ENCODE measurements at places on chromosomes 1 and 21.

GRCh38 chr1:83734420-83734819, 264.5 kb downstream of the TTLL7 start:
- DNase-seq = no peak

DNA sequence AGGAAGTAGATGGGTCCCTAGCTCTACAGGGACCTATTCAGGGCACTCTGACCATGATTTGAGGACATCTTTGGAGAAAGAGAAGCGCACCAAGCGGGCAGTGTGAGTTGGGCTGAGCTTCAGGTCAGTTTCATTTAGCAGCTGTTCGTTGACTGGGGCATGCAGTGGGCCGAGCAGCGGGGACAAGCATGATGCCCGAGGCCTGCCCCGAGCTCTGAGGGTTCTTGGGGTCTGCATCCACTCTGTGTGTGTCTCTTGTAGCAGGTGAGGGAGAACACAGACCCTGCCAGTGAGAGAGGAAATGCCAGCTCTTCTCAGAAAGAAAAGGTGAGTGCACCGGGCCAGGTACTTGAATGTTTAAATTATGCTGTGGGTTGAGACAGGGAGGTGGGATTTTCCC, 5.4 kb downstream of the THAP3 start:
- DNase-seq = no peak

DNA sequence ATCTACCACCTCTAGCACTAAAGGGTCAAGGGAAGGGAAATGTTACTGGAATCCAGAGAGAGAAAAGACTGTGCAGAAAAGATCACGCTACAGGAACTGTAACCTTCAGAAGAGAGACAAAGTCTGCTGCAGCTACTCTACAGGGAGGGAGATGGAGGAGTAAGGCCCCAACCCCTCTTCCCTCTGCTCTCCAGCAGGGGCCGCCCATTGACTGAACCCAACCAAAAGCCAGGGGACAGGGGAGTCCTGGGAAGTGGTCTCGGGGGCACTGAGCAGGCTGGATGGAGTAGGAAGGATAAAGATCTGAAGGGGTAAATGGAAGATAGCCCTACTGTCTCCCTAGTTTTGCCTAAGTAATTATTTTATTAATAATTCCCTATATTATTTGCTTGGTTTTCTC, 72.8 kb upstream of the NR5A2 start:
- DNase-seq = no peak

DNA sequence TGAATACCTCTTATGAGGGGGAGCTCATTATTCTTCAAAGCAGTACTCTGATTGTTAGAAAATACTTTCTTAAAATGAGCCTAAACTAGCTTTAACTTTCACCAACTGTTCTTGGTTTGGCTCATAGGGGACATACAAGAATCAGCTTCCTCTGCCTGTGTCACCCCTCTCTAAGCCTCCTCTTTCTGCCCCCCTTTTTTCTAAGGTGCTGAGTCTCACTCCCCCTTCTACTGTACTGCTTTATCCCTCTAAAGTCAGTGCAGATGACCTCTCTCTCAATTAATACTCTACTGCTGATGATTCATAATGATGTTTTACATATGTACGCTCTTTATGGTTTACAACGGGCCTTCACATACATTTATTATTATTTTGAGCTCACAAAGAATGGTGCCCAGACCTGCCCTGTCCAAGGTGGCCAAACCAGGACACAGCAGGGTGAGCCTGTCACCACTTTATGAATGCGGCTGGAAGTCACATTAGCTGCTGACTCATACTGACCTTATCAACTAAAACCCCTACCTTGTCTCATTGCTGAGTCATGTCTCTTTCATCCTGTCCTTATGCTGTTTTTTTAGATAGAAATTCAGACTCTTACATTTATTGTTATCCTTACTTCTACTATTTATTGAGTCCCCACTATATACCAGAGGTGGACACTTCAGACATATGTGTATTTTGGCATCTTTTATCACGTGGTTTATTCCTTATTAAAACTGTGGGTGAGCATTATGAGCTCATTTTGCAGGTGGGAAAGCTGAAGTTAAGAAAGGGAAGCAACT, 126.9 kb downstream of the RNF220 start:
- DNase-seq = no peak

DNA sequence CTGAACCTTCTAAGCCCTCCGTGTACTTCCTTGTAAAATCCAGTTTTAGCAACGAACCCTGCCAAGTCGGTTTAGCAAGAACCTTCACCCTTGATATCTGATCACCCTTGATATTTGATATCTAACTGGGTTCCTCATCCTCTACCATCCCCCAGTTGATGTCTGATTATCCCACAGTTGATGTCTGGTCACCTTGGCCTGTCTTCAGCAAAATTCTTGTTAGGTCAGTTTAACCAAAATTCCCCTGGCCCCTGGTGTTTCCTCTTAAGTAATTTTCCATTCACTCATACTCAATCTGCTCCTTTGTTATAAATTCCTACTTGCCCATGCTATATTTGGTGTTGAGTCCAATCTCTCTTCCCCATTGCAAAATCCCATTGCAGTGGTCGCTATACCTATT, 114.5 kb upstream of the ZNHIT6 start:
- no peak for DNase-seq

GRCh38 chr1:230772457-230773395, 25.5 kb downstream of the CAPN9 start:
- DNase-seq = no peak

- DNase-seq = no peak
Observed at GRCh38 chr1:78892260-78892840, 114.2 kb downstream of the ADGRL4 start.

DNA sequence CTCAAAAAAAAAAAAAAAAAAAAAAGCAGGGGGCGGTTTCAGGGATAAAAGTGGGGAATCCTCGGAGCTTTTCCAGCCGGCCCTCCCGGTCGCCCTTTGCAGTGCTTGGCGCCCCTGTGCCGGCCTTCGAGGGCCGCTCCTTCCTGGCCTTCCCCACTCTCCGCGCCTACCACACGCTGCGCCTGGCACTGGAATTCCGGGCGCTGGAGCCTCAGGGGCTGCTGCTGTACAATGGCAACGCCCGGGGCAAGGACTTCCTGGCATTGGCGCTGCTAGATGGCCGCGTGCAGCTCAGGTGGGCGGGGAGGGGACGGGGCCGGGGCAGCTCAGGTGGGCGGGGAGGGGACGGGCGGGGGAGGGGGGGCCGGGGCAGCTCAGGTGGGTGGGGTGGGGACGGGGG, 25.3 kb downstream of the RNF223 start:
- no peak for DNase-seq

DNA sequence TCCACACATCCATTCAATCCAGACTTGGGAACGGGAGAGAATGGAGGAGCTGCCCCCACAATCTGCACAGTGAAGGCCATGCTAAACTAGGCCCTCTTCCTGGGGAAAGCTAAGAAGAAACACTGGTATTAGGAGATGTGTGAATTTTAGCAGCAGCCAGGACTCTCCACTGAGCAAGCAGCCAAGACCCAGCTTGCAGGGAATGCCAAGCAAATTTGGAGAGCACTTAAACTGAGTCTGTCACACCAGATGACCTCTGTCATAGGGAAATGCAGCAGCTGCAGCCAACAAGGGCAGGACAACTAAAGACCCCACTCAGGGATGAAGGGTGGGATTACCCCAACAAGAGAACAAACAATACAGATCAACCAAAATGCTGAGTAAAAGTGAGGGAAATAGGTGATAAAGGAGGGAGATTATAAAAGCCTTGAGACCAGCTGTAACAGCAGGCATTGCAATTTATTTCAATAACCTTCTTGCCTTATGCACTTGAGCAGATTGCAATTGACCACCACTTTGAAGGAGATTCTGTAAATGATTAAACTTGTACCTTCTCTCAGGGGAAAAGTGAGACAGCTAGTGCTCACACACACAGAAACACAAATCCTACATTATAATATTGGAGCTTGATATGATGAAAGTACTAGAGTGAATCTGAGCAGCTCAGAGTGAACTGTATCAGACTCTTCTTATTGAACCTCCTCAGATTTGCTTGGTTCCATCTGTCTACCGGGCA, 2.5 kb upstream of the CLCA1 start:
- DNase-seq = no peak

GRCh38 chr1:7783178-7783711, 846 bp upstream of the PER3 start:
- DNase-seq = no peak

- no peak for DNase-seq
Observed at GRCh38 chr1:52602856-52603600, 857 bp downstream of the GPX7 start.

GRCh38 chr1:30756545-30757351, 826 bp downstream of the LAPTM5 start:
- DNase-seq = peak; percentile 60

DNA sequence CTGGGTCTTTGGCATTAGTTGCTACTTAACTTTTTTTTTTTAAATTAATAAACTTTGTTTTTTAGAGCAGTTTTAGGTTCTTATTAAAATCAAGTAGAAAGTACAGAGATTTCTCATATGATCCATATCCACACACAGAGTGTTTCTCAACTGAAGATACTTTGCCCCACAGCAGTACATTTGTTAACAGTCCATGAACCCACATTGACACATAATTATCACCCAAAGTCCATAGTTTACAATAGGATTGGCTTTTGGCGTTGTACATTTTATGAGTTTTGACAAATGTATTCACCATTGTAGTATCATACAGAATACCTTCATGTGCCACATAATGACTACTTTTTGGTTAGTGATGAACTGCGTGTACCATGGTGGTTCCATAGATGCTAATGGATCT, 106.8 kb downstream of the ADGRL2 start:
- DNase-seq = no peak

- DNase-seq = no peak
Observed at GRCh38 chr21:32842146-32842545, 70.6 kb upstream of the PAXBP1 start.

- DNase-seq = no peak
Observed at GRCh38 chr1:43488165-43488564, 34.4 kb upstream of the HYI start.

GRCh38 chr1:36122062-36123030, 2.7 kb downstream of the COL8A2 start:
- no peak for DNase-seq

GRCh38 chr1:13699936-13700520, at the start of gene PRDM2:
TSS of gene PRDM2 (plus strand) at chr1:13700188. CDS start at chr1:13715606, 15,418 bp downstream.
- no peak for DNase-seq

DNA sequence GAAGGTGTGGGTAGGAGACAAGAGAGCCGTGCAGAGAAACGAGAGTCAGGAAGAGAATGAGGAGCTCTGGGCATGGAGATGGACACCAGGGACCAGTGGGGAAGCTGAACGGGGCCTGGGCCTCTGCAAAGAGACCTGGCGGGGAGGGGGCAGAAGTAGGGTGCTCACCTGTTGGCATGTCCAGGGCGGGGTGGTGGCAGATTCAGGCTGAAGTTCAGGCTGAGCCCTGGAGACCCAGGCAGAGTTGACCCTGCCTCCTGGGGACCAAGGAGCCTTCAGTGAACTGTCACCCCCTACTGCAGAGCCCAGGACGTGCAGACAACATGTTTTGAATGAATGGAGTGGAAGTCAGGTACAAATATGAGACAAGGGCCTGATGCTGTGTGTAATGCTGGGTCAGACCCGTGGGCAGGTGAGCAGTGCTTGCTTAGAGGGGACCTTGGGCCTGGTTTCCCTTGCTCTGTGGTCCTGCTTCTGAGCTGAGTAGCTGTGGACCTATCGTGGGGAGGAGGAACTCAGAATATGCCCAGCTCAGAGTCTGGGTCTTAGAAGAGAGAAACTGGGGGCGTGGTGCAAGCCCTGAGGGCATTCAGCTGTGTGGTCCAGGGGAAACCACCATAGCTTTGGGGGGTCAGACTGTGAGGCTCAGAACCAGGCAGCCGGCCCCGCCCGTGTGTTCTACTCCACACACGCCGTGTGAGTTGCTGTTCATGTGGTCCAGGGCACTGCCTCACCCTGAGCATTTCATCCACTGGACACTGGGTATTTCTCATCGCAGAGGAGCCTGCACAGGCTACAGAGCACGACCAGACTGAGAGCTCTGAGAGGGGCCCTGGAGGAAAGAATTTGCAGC, 21.3 kb upstream of the UMODL1 start:
- no peak for DNase-seq

DNA sequence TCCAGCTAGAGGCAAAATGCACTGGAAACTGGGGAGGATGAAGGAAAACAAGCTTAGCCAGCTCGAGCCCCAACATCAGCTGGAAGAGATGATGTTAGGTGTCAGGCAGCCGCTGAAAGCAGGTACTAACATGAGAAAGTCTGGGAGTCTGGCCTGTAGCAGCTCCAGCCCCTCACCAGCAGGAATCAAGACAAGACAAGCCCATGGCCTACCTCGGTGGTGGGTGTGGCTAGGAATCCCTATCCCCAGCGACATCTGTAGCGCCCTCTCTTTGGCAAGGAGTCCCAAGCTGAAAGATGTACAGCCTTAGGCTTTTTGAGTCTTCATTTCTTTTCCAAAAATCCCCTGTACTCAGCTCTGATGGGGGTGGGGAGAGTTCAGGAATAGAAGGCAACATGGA, 2.6 kb downstream of the DLGAP3 start:
- no peak for DNase-seq

DNA sequence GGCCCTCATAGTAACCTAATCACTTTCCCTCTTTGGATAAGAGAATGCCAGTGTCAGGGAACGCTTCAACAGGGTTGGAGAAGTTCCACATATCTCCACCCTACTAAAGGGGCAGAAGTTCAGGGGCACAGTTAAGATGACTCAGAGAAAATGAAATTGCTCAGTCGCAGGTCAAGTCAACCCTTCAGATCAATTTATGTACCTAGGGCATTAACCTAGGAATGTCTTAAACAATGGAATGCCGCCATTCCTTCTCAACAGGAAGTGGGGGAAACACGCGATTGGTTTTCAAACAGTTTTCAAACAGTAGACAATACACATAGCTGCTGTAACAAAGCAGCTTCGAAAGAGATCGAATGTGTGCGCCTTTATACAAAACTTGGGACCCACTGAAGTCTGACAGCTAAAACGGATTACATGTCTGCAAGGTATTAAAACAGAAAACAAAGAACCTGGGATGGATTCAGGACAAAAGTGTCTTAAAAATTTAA, 897 bp downstream of the SLC25A24 start:
- no peak for DNase-seq

GRCh38 chr1:56430141-56430839, 149.1 kb downstream of the PLPP3 start:
- no peak for DNase-seq

DNA sequence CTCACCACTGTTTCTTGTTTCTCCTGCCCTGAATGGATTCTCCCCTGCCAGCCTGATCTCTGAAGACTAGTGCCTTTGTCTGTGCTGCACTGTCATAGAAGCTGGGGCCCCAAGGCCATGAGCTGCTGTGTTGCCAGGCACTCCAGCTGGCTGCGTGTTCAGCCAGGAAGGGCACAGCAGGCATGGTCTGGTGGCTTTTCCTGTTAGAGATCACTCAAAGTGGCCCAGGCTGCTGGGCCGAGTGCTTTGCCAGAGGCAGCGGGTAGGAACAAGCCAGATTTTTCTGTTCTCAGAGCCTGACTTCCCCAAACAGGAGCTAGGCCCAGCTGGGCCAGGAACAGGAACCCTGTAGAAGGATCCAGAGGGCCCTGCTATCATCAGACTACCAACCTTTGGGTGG, 5.2 kb downstream of the ADPRS start:
- DNase-seq = no peak

DNA sequence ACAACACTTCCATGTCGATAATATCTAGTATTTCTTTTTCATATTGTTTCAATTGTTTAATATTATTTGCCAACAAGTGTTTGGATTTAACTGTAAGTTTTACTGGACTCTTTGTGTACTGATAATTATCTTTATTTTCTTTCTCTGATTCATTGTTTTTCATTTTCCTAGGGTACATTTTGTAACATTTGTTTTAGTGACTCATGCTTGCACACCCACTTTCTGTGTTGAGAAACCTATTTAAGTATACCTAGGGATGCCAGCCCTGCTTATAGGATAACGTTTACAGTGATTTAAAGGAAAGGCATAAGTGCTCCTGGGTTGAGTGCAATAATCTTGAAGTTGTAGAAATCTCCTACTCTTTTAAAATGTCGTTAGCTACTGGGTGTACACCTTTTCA, 1386.0 kb upstream of the ADGRL4 start:
- no peak for DNase-seq

Data from stimulated activated CD8-positive, alpha-beta memory T cell treated with anti-CD3 and anti-CD28 coated beads, Interleukin-7, amount 100 ng/mL, for 4 hours (primary cell).